ENCODE measurements at places on chromosomes 16 and 17. TPM values are rescaled to one million over a fixed set of nuclear protein-coding genes. Genes with fewer than 3 reads are reported as not detected.

CCDC200 gene
- total RNA-seq = not detected

DNA sequence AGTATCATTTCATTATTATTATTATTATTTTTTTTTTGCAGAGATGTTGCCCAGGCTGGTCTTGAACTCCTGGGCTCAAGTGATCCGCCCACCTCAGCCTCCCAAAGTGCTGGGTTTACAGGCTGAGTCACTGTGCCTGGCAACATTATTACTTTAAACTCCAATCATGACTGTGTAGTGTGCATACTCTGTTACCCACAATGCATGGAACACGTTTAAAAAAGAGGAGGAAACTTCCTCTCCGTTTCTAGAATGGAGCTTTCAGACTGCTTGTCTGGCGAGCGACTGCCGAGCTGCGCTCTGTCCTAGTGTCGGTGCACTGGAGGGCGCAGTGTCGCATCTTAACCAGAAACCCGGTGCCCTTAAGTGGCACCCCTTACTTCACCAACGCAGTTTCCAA lies 22.1 kb upstream of the FASN start:
- no peak for DNase-seq

DNA sequence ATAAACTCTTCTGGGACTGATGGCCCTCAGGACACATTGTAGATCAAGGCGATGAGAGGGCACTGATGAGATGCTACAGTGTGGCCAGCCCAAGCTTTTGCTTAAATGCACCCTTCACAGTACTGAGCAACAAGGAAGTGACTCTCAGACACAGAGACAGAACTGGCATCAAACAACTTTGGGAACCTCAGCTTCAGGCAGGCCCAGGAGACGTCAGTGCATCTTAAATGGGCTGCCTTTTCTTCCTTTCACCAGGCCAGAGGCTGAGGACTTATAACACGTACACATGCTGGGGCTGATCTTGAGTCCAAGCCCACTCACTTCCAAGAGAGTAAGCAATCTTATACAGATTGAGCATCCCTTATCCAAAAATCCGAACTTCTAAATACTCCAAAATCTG lies 386.1 kb upstream of the C16orf82 start:
- no peak for DNase-seq

DNA sequence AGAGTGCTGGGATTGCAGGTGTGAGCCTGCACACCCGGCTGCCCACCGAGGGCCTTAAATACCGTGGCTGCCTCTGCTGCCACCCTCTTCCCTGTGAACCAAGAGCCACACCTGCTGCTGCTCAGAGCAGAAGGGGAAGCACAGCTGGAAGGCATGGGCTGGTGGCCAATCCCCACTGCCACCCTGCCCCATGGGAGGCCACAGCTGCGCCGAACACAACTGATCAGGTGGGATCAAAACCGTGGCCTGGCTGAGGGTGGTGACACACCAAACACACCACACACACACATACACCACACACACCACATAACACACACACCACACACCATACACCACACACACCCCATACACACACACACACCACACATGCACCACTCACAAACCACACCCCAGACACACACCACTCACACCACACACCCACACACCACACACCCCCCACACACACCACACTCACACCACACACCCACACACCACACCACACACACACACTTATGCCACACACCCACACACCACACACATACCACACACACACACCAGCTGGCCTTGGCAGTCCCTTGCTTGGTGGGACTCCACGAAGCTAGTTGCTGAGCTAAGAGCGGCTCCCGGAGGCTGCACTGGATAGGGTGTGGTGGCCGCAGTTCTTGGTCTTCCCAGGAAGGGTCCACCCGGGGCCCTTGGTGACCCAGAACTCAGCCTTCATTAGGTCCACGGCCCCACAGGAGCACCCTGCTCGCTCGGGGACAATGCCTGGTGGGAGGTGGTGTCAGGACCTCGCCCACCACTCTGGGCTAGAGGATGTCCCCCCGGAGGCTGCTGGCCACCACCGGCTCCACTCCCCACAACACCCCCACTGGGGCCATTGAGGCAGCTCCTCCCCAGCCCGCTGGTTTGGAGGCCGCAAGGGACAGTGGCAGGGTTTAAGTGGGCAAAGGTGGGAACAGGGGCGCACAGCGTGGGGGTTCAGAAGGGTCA lies 14.9 kb downstream of the CEP131 start:
- no peak for DNase-seq

- DNase-seq = no peak
Observed at GRCh38 chr17:50205111-50205962, 3.9 kb upstream of the COL1A1 start.

DNA sequence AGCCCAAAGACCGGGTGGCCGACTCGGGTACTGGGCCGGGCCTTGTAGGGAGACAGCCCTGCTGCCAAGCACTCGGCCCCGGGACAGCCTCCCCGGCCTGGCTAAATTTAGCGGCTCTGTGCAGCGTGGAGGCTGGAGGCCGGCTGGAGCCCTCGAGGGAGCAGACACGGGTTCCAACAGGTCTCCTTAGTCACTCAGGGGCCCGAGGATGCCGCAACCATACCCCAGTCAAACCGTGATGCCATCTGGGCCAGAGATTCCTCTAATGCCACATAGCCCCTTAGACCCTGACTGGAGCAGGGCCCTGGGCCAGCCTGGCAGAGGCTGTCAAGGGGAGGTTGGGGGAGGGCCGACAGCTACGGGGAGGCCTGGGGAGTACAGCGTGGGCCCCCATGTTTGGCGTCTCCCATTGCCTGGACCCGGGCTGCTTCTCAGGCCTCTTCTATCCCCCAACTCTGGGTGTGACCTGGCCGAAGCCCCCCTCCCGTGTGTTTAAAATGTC lies 2.9 kb upstream of the P2RX1 start:
- DNase-seq = no peak

DNA sequence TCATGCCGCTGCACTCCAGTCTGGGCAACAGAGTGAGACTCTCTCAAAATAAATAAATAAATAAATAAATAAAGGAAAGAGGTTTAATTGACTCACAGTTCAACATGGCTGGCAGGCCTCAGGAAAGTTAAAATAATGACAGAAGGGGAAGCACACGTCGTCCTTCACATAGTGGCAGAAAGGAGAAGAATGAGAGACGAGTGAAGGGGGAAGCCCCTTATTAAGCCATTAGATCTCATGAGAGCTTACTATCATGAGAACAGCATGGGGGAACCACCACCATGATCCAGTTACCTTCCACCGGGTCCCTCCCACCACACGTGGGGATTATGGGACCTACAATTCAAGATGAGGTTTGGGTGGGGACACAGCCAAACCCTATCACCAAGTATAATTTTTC lies 54.5 kb downstream of the PAFAH1B1 start:
- no peak for DNase-seq

GRCh38 chr17:18041776-18042175 lies 2.6 kb downstream of the GID4 start:
- no peak for DNase-seq

DNA sequence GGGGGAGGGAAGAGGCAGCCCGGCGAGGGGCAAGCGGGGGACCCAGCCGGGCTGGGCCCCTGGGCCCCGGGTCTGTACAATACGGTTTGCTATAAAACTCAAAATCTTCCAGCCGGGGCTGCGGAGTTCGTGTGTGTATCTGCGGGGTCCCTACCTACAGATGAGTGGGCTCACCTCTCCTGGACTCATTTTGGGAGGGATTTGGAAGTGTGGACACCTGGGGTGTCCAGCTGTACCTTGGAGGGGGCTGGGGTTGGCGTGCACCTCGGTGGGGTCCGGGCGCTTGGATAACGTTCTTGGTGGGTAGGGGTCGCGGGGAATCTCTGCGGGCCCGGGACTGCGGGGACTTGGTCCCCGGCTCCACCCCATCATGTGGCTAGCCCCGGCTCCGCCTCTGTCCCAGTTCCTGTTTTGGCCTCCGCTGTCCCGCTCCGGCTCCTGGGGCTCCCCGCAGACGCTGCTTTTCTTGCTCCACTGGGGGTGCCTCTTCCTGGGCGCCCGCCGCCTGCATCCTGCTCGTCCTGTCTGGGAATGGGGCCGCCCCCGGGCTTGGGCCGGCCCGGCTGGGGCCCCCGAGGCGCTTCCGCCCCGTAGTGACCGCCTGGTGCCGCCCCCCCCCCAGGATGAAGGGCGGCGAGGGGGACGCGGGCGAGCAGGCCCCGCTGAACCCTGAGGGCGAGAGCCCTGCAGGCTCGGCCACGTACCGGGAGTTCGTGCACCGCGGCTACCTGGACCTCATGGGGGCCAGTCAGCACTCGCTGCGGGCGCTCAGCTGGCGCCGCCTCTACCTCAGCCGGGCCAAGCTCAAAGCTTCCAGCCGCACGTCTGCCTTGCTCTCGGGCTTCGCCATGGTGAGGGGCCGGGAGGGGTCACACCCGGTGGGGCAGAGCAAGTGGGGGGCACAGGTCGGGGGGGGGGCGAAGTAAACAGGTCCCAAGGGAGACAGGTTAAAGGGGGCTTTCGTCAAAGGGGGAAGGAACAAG lies at the start of gene ORAI3:
Gene ORAI3 (plus strand): TSS at position 402 of the 983 bp plus-strand sequence. CDS start 222 bp downstream, at position 624.
- DNase-seq = peak; percentile 76

CD300LB gene
- total RNA-seq = not detected

KRT24 gene
- total RNA-seq = not detected

- no peak for DNase-seq
Observed at GRCh38 chr17:49618028-49618611, 42.4 kb downstream of the NXPH3 start.

HSD17B2 gene
- total RNA-seq = 3.9 TPM

TNP2 gene
- not detected for total RNA-seq

HOXB4 gene
- 0.78 TPM for total RNA-seq

NPIPB9 gene
- 0.41 TPM for total RNA-seq

GRCh38 chr16:71929048-71929447 lies 33.7 kb downstream of the IST1 start:
- DNase-seq = peak; percentile 54

- peak; percentile 20 for DNase-seq
Observed at GRCh38 chr17:80105762-80106161, 4.4 kb downstream of the GAA start.

GRCh38 chr17:46976626-46977270 lies 2.3 kb downstream of the RPRML start:
- DNase-seq = peak; percentile 82

- peak; percentile 44 for DNase-seq
Observed at GRCh38 chr17:80970044-80970761, 21.4 kb upstream of the CHMP6 start.

- no peak for DNase-seq
Observed at GRCh38 chr17:44541884-44542581, 15.3 kb upstream of the FZD2 start.

DNA sequence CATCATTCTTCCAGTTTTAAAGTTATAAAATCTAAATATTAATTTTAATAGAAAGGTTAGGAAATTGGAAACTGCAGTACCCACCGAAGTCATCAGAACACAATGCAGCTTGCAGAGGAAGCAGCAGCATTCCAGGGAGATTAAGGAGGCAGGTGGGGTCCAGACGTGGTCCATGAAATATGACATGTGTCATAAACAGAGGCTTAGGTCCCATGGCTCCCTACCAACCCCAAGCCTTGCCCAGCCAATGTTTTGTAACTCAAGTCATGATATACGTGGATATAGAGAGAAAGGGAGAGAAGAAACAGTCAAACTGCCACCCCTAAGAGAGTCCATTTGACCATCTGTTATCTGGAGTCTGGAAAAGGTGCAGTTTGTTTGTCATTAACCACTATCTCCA lies 670.0 kb downstream of the TOX3 start:
- DNase-seq = no peak

- DNase-seq = no peak
Observed at GRCh38 chr16:2753733-2754020, 1.2 kb downstream of the SRRM2 start.

DNA sequence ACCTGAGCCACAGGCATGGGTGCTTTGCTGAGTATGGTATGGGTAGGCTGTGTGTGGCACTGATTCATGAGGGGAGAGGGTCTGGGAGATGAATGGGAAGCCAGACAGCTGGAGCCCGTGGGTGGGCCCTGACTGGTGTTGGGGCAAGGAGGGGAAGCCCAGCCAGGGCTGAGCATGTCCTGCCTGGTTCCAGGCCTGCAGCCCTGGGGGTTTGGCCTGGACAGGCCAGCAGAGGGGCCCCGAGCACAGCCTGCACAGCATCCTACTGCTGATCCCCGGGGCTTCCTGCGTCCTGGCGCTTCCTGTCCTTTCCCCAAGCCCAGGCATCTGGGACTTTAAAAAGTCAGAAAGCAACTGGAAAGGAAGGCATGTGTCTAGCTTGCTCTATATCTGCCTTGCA lies 4.6 kb upstream of the MVD start:
- DNase-seq = no peak

TELO2 gene
- total RNA-seq = 86.9 TPM
